ENCODE measurements at places on chromosomes 3 and 15. TPM values are rescaled to one million over a fixed set of nuclear protein-coding genes. Genes with fewer than 3 reads are reported as not detected.

GRCh38 chr3:47227678-47228077 lies 54.9 kb downstream of the KIF9 start:
- no peak for DNase-seq

IQCF5 gene
- polyA plus RNA-seq = not detected

SAMD7 gene
- not detected for polyA plus RNA-seq

DNA sequence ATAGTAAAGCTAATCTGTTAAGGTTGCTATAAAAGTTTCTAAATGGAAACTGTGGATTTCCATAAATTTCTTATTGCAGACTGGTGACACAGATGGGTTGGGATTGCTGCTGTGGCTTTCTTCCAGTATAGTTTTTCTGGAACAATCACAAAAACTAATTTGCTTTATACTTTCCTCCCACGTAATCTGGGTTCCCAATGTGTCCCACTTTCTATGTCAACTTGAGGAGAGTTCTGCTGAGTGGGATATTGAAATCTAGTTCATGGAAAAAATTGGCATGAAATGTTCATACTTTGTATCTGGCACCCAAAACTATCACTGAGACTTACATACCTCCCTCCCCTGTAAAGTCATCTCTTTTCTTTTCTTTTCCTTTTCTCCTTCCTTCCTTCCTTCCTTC lies 126.8 kb downstream of the TGFBR2 start:
- no peak for DNase-seq

DNA sequence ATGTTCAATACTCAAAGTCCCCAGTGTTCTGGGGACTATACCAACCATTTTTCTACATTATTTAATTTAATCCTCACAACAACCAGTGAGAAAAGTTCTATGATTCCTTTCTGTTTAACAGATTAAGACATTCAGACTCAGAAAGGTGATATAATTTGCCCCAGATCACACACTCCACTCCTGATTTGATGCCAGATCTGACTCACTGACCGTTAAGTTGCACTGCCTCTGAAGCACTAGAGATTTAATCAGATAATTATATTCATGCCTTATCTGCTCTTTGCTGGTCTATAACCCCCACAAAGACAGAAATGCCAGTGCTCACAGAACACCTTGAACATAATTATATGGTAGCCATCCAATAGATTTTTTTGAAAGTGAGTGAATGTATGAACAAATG lies 501.0 kb downstream of the IGSF11 start:
- DNase-seq = peak; percentile 39

GRCh38 chr15:35886765-35887164 lies 340.8 kb upstream of the DPH6 start:
- peak; percentile 26 for DNase-seq

DNA sequence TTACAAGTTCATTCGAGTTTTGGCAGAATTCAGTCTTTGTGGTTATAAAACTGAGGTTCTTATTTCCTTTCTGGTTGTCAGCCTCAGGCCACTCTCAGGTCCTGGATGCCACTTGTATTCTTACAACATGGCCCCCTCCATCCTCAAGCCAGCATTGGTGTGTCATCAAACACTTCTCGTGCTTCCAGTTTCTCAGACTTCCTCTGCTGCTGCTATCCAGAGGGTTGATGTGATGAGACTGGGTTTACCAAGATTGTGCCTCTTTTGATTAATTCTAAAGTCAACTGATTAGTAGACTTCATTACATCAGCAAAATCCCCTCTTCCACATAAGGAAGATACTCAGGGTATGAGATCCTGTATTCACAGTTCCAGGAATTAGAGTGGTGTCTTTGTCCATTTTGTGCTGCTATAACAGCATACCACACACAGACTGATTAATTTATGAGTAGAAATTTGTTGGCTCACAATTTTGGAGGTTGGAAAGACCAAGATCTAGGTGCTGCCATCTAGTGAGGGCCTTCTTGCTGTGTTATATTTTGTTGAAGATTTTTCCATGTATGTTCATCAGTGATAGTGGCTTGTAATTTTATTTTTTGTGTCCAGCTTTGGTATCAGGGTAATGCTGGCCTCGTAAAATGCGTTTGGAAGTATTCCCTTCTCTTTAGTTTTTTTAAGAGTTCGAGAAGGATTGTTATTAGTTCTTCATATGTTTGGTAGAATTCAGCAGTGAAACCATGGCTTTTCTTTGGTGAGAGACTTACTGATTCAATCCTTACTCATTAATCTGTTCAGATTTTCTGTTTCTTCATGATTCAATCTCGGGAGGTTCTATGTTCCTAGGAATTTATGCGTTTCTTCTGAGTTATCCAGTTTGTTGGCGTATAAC lies 11.1 kb downstream of the LRCH3 start:
- peak; percentile 60 for DNase-seq

GRCh38 chr3:6605227-6605626 lies 255.7 kb upstream of the GRM7 start:
- DNase-seq = no peak

ISG20 gene
- polyA plus RNA-seq = 7.9 TPM

FOXL2NB gene
- 0.09 TPM for polyA plus RNA-seq

- DNase-seq = peak; percentile 3
Measured at GRCh38 chr3:72437661-72438406, 410.4 kb downstream of the SHQ1 start.

- no peak for DNase-seq
Measured at GRCh38 chr3:178459038-178459410, 77.2 kb upstream of the KCNMB2 start.

DNA sequence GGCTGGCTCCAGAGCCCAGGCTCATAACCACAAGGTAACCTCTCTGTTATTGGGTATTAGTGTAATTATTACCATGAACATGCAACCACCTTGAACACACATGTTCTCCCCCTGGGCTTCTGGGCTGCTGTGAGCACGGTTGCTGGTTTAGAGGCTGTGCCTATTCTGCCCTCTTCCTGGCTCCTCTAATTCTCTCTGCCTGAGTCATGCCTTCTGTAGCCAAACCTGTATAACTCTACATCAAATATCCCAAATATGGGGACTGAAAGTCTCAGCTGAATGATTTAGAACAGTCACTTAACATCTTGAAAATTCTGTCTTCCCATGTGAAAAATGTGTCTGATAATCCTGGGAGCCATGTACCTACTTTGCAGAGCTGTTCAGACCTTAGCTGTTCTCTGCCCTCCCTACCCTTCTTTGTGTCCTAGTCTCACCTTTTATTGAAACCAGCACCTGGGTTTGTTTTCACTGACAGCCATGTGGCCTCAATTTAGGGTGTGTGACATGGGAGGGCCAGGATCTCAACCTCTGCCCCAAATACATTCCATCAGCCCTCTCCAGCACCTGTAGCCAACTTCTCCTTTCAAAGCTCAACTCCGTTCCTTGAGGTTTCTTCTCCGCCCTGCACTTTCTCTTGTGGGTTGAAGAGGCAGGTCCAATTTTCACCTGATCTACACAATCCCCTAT lies 60.7 kb downstream of the PDZRN3 start:
- DNase-seq = peak; percentile 34

- no peak for DNase-seq
Measured at GRCh38 chr3:194596906-194597305, 36.3 kb downstream of the TMEM44 start.

DNA sequence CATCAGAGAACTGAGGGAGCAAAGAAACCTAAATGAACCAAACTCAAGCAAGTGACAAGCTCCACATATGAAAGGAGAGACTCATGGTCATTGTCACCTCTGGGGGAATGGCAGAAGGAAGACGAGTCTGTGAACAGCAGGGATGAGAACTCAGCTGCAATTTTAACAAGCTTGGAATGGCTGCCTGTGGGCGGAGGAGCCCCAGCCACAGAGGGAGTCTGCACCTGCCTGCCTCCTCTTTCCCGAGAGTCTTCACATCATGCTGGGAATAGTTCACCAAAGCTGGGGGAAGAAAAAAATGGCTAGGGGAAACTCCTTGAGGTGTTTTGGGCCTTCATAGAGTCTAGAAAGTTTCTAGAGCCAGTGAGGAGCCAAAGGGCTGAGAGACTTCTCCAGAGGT lies 21.3 kb upstream of the BHLHE40 start:
- no peak for DNase-seq

PARP15 gene
- polyA plus RNA-seq = 0.06 TPM

SLC2A2 gene
- not detected for polyA plus RNA-seq

CCDC80 gene
- 2.0 TPM for polyA plus RNA-seq

DNA sequence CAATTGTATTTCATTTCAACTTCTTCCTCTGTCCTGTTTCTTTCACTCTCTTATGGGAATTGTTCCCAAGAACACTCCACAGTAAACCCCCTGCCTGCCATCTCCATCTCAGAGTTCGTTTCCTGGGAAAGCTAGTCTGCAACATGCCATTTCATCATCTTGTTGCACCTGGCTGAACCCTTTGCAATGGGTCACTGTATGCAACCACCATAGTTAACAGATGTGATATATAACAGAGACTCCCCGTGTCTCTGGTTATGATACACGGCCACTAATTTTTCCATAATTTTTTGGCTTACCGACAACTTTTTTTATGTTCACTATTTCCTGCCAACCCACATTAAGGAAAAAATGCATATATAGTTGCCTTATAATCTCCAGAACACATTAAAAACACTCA lies 95.5 kb downstream of the CHST2 start:
- no peak for DNase-seq

KCNAB1 gene
- not detected for polyA plus RNA-seq

- no peak for DNase-seq
Measured at GRCh38 chr15:23853286-23853685, 166.2 kb upstream of the NDN start.

DNA sequence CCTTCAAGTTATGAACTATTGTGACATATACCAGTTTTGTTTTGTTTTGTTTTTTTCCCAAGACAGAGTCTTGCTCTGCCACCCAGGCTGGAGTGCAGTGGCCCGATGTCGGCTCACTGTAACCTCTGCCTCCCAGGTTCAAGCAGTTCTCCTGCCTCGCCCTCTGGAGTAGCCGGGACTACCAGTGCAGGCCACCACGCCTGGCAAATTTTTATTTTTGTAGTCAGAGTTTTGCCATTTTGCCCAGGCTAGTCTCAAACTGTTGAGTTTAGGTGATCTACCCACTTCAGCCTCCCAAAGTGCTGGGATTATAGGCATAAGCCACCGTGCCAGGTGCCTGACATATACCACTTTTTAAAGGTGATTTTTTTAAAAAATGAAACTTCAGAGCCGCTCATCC lies 74.6 kb downstream of the ARRDC4 start:
- peak; percentile 46 for DNase-seq

- DNase-seq = no peak
Measured at GRCh38 chr15:59353994-59354416, 18.7 kb downstream of the MYO1E start.

- no peak for DNase-seq
Measured at GRCh38 chr3:52561028-52561747, 24.8 kb downstream of the UQCC5 start.

DNA sequence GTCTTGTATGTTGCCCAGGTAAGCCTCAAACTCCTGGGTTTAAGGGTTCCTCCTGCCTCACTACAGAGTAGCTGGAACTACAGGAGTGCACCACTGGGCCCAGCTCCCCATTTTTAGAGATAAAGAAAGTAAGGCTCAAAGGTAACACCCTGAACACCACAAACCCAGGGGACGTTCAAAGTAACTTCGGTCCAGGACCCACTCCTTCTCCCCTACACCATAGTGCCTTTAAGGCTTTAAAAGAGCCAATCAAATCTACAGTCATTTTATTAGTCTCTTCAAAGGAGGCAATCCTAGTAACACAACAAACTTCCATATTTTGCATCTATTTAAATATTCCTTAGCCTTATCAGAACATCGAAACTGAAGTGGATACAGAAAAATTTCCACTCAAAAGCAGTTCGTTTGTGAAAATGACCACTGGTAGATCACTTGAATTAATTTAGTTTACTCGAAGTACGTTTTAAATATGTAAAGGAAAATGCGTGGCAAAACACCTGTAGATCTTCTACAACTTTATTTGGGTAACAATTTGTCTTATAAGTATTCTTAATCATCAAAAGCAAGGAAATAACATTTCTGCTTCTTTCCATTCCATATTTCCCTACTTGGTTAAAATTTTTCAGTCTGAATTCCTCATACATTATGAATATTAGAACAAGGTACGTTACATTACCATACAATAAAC lies 1.8 kb downstream of the STAG1 start:
- DNase-seq = no peak

- peak; percentile 63 for DNase-seq
Measured at GRCh38 chr3:125443923-125444322, 68.8 kb upstream of the ZNF148 start.

SENP8 gene
- 2.0 TPM for polyA plus RNA-seq

DNA sequence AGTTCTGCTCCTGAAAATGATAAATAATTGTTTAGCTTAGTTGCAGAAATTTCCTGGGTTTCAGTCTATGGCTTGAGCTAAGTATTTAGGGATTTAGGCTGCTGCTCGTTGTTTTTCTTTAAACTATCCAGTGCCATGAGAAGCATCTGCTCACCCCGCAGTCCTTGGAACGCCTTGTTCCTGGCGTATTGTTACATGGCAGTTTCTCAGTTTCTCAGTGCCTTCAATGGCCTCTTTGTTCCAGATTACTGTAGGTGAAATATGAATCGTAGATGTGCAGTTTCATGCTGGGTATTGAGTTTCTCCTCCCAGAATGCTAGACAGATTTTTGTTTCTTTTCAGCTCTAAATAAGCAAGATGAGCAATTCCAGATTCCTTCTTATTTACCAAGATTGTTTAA lies 269.5 kb upstream of the GBE1 start:
- peak; percentile 6 for DNase-seq

GRCh38 chr3:44914936-44915335 lies 40.5 kb downstream of the TGM4 start:
- no peak for DNase-seq

DNA sequence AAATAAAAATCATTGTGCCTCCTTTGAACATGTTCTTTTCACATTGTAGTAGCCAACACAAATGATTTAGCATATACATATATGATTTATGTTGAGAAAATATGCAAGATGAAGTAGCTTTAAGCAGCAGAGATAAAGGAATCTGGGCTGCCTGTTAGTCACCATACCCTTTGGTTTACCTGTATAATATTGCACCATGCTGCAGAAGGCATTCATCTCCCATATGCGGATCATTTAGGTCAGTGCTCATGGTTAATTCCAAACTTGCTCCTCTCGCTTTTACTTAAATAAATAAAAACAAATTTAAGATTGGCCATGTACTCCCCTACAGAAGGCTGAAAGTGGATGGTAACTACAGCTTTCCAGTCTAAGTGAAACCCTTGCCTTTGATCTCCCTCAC lies 86.7 kb upstream of the TBL1XR1 start:
- peak; percentile 17 for DNase-seq

DPPA2 gene
- polyA plus RNA-seq = not detected

FEZF2 gene
- not detected for polyA plus RNA-seq

TRIM42 gene
- not detected for polyA plus RNA-seq

EFCC1 gene
- not detected for polyA plus RNA-seq

All from mammary epithelial cell (primary cell).